ENCODE measurements at places on chromosomes 3 and 15.

DNA sequence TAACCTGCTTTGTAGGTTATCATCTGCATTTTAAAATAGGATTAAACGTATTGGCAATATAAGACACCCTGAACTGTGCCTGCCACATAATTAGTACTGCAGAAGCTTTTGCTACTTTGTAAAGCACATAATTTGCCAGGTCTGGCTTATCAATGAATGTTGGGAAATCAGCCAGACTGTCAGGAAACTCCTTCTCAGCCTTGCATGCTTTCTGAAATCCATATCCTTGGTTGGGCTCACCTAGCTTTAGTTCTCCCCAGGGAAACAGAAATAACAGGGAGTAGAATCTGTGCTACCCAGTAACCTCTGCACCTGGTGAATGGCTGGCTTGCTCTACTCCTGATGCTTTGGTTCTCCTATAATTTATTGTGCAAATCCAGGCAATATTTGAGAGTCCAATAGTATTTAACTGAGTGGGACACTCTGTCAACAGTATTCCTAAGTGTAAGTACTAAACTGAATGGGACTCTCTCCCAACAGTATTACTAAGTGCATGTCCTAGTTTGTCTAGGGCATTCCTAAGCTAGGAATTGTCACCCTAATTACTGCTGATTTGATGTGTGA, 354.5 kb downstream of the WDR72 start:
- no peak for DNase-seq

DNA sequence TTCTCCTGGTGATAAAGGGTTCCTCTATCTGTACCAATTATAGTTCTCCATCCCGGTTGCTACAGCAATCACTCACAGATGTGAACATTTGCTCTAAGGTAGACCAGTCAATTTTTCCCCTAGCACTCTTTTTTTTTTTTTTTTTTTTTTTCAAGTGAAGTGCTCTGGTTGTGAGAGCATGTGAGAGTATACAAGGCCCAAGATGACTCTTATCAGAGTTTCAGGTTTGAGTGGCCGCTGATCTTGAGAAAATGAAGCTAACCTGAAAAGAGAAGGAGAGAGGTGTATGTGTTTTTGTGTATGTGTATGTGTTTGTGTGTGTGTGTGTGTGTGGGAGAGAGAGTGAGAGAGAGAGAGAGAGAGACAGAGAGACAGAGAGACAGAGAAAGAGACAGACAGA, 44.4 kb upstream of the OTOL1 start:
- DNase-seq: no peak

DNA sequence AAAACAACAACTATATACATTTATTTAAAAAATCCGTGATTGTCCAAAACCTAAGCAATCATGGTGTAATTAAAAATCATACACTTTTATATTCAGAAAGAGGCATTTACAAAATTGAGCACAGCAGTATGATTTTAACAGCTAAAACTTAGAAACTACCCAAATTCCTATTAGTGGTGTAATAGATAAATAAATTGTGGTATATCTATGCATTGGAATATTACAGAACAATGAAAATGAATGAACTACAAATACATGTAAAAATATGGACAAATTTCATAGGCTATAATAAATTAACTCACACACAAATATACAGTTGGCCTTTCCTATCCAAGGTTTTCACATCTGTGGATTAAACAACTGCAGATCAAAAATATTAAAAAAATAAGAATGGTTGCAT, 700.5 kb upstream of the ARPP21 start:
- DNase-seq: no peak

DNA sequence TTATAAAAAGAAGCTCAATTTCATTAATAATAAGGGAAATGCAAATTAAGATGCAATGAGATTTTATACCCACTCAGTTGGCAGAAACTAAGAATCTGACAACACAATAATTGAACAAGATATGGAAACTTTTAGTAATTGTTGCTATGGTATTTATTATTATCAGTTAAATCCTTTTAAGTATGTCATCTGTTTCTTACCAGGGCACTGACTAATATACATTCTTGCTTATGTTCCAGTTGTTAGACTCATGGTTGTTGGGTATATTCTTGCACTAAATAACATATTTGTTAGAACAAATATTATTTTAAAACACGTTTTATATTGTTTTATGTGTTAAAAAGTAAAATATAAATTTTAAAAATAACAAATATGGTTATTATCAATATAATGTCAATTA, 690.3 kb downstream of the MECOM start:
- no peak for DNase-seq

- DNase-seq: no peak
Observed at GRCh38 chr3:184261854-184262763, 756 bp upstream of the CAMK2N2 start.

- peak; percentile 69 for DNase-seq
Observed at GRCh38 chr3:195906865-195907683, 1.3 kb downstream of the TNK2 start.

- DNase-seq: peak; percentile 86
Observed at GRCh38 chr3:13015286-13016082, 57.7 kb downstream of the IQSEC1 start.

DNA sequence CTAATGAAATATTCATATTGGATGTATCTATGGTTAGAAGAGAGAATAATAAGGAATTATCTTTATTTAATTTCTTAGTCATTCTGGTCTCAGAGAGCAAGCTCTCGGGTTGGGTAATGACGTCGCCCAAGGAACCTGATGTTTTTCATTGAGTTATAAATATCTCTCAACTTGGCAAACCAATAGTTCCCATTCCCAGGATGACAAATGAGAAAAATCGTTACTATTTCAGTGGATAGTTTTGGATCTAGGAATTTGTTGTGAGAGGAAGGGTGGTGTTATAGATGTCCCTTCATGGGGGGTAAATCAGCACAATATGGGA, 162.9 kb upstream of the NR2E3 start:
- no peak for DNase-seq

GRCh38 chr3:88542916-88543315, 393.2 kb downstream of the C3orf38 start:
- no peak for DNase-seq

- no peak for DNase-seq
Observed at GRCh38 chr3:69823743-69824142, 84.5 kb downstream of the MITF start.

DNA sequence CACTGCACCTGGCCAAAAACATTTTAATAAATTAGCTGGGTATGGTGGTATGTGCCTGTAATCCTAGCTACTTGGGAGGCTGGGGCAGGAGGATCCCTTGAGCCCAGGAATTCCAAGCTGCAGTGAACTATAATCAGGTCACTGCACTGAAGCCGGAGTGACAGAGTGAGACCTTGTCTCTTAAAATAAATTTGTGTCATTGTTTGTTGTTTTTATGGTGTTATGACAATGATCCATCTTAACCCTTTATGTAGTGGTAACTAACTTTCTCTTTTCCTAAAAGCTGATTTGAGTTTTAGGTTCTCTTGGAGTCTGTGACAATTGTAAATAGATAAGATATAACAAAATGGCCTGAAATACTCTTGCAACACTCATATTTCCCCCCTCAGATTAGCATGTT, 20.7 kb downstream of the FLNB start:
- no peak for DNase-seq

DNA sequence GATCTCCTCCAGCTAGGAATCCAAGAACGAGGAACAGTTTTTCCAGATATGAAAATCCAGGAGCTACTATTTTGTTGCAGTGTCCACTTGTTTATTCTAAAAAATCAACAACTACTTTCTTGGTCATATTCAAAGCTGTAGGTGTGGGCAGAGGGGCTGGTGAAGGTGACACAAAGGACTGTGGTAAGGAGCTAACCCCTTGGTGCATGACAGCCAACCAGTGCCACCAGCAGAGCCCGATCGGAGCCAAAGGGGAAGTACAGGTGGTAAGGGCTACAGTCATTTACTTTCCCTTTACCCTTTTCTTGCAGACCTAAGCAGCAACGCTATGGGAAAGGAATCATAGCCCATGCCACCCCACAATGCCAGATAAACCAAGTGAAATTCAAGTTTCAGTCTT, 30.7 kb downstream of the PLA1A start:
- DNase-seq: no peak

DNA sequence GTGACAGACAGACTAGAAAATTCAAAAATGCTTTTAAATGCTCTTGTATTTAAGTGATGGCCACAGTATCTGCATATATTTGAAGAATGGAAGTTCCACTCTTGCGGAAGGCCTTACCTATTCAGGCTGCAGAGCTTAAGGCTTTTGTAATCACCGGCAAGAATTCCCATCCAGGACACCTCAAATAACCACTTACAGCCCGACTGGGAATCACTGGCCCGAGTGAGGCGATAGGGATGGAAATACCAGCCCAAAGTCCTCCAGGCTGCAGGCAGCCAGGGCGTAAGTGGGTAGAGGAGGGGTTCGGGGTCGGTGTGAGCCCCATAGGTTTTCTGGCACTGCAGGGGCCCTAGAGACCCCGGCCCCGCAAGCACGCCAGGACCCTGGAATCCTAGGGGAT, 9.5 kb downstream of the CMTM7 start:
- no peak for DNase-seq

GRCh38 chr15:83435202-83435601, 11.9 kb upstream of the SH3GL3 start:
- no peak for DNase-seq

DNA sequence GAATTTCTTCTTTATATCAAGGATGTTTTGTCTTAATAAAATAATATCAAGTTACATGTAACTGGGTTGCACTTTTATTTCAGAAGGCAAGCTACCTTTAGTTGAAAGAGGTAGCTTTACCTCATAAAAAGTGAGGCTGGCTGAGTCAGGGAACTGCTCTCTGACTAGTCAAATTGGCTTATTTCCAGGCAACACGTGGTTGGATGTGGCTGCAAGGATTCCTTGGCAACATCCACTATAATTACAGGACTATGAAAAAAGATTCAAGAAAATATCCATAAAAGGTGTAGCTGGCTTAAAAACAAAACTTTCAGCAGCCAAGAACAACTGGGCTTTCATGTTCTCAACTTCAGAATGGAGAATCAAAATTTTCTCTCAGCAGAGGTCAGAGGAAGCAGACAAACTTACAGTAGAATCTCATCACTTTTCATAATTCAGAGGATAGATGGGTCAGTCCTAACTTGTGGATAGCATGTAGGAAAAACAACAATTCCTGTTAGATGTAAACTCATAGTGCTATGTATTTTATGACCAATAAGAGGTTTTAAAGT, 779.1 kb downstream of the MECOM start:
- DNase-seq: no peak

DNA sequence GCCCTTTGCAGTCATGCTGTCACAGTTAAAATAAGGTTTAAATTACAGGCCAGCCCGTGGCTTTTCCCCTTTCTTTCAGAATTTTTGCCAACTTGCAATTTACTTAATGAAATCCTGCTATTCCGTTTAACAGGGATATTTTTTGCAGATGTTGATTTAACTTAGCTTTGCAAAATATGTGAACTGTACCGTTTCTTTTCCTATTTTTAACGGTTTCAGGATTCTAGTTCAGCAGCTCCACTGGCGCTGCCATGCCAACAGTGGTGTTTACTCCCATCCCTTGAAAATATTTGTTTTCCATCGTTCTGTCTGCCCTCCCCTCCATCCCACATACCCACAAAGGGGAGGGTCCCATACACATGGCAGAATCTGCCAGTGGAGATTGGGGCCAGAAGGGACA, 54.3 kb downstream of the SMAD6 start:
- DNase-seq: no peak

- DNase-seq: no peak
Observed at GRCh38 chr3:152443212-152444023, 174.7 kb downstream of the MBNL1 start.

- no peak for DNase-seq
Observed at GRCh38 chr3:124770336-124771082, 40.3 kb downstream of the UMPS start.

GRCh38 chr15:74889390-74889882, 406 bp upstream of the MPI start:
- no peak for DNase-seq

DNA sequence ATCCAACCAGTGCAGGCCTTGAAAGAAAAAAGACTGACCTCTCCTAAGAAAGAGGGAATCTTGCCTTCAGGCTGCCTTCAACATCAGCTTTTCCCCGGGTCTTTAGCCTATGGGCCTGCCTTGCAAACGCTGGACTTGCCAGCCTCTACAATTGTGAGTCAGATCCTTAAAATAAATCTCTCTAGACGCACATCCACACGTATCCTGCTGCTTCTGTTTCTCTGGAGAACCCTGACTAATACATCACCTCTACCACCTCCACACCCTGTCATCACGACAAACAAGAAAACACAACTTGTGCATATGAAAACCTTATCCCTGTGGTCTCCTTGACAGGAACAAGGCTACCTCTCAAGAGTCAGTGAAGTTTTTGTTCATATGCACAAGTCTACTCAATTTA, 11.8 kb downstream of the CYFIP1 start:
- no peak for DNase-seq

DNA sequence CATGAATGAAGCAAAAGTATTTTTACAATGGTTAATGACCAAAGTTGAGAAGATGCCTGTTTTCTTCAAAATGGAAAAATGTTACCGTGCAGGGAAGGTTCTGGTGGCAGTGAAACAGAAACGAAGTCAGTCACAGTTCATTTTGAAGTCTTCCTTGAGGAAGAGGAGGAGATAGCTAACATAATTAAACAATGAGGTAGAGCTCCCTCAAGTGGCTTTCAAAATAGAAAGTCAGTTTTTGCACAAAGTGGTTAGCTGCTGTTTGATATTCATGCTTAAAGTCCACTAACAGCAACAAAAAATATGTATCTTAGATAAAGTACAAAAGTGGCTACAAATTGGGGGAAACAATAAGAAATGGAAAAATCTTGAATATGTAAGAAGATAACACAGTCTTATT, 87.3 kb downstream of the TFG start:
- no peak for DNase-seq

GRCh38 chr15:44034933-44035624, 160.0 kb downstream of the FRMD5 start:
- no peak for DNase-seq

DNA sequence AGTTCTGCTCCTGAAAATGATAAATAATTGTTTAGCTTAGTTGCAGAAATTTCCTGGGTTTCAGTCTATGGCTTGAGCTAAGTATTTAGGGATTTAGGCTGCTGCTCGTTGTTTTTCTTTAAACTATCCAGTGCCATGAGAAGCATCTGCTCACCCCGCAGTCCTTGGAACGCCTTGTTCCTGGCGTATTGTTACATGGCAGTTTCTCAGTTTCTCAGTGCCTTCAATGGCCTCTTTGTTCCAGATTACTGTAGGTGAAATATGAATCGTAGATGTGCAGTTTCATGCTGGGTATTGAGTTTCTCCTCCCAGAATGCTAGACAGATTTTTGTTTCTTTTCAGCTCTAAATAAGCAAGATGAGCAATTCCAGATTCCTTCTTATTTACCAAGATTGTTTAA, 269.5 kb upstream of the GBE1 start:
- no peak for DNase-seq

GRCh38 chr15:31098491-31098917, 3.0 kb downstream of the TRPM1 start:
- no peak for DNase-seq

GRCh38 chr3:166052440-166052839, 215.2 kb upstream of the BCHE start:
- DNase-seq: no peak

- no peak for DNase-seq
Observed at GRCh38 chr3:188796122-188796631, 375.6 kb upstream of the TPRG1 start.

- no peak for DNase-seq
Observed at GRCh38 chr3:192861972-192862371, 55.7 kb downstream of the MB21D2 start.
